ENCODE measurements at places on chromosomes 3 and 15. TPM values are rescaled to one million over a fixed set of nuclear protein-coding genes. Genes with fewer than 3 reads are reported as not detected.

The ZKSCAN7 gene
- total RNA-seq = 1.9 TPM

The THRB gene
- not detected for total RNA-seq

The GRAMD1C gene
- 0.40 TPM for total RNA-seq

The C15orf39 gene
- total RNA-seq = 62.8 TPM

The LRRC3B gene
- total RNA-seq = not detected

DNA sequence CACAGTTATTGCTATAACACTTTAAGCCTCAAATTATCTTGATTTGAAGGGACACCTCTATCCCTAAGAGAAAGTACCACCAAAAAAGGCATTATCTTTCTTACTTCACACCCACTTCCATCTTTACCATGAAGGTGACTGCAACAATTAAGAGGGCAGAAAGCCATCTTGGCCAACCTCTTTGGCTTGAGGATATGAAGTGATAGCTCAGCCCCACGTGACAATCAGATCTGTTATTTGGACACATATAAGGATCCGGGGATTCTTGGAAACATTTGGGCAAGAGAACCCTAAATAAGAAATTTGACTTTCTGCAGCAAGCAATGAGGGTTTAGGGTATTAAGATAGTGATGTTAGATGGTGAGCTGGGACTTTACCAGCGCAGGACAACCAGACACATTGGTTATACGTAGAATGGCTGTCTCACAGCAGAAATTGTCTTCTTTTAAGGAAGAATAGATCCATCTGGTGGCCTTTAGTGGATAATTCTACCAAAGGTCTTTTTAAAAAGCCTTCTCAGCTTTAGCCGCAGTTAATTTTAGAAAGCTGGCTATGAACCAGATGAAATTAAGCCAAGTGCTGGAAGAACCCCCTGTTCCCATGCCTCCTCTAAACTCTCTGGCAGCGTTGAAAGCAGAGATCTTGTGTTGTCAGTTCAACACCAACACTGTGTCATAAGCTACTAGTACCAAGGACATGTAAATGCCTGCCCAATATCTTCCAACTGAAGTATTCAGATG, 12.3 kb downstream of the HCLS1 start:
- DNase-seq = no peak

- no peak for DNase-seq
Observed at GRCh38 chr15:92153620-92154019, 240.1 kb upstream of the ST8SIA2 start.

GRCh38 chr3:120625159-120625586, 29.0 kb downstream of the NDUFB4 start:
- DNase-seq = no peak

DNA sequence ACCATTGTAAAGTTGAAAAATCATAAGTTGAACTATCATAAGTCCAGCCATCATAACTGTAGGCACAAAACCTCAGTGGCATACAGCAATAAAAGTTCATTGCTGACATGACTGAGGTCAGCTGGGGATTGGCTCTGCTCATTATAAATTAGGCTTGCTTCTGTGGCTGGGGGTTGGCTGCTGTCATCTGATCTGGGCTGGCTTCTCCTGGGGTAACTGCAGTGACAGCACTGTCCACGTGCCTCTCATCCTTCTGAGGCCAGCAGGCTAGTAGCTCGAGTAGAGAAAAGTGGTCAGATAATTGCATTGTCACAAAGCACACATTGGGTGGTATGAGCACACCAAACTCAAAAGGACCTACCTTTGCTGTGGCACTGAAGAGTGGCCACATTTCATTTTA, 31.3 kb downstream of the CMTM7 start:
- peak; percentile 63 for DNase-seq

GRCh38 chr3:180375831-180376230, 226.1 kb upstream of the TTC14 start:
- no peak for DNase-seq

DNA sequence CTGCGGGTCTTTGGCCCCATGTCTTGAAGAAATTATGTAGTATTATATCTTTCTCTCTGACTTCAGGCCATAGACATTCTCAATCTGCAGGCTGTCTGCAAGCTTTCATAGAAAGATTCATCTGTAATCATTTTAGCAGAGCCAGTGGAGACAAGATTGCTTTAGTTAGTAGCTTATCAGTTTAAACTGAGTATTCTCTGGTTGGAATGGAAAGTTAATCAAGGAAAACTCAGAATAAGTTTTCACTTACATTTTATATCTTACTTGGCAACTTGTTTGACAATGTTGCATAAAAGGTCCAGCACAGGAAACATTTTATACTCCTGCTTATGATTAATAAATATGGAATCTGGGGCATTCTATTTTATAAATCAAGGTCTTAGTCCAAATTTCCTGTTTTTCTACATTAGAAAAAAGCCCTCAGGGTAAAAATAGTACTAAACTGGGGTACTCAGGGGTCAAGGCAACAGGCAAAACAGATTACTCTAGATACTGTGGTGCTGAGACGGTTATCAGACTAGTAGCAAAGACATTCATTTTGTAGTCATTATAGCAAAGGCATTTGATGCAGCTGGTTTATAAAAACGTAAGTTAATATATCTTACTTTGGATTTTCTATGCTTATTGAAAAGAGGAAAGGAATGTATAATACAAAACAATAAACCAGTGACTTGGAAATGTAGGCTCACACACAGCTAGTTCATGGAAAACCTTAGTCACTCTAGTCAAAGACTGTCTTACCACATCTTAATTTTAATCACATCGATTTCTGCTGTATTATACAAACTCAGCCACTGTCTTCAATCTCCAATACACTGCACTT, 45.2 kb upstream of the FILIP1L start:
- no peak for DNase-seq

DNA sequence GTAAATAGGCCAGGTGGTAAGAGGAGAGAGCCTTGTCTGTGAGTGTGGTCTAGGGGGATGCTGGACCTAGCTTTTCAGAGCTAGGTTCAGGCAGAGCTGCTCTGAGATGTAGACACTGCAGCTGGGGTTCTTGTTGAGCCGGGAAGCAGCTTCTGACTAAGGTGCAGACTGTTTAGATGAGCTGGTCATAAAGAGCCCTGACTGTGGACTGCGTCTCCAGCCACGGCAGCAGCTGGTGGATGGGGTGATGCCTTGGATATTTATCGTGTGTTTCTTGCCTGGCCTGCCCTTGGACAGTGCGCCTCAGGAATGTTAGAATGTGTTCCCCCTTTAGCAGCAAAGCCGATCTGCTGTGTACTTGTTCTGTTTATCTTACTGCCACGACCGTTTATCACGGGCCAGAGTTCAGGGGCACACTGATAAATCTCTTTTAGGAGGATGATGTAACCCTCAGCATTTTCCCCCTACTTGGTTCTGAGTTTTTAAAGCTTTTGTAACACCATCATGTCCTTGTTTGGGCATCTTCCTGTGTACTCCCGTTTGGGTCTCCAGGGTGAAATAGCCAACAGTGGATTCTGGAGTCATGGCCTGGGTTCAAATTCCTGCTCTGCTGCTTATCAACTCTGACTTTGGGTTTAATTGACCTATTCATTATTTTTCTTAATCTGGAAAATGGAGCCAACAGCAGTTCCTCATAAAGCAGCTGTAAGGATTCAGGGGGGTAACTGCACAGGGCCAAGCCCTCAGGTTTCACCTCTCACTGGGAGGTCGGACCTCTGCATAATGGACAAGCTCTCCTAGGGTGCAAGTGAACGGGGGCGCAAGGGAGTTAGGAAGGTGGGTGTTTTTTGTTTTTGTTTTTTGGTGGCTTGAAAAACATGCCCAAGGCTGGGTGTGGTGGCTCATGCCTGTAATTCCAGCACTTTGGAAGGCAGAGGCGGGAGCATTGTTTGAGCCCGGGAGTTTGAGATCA, 51.4 kb downstream of the FLNB start:
- no peak for DNase-seq

- no peak for DNase-seq
Observed at GRCh38 chr3:67017211-67017610, 19.1 kb downstream of the KBTBD8 start.

GRCh38 chr3:32278714-32279113, 40.2 kb downstream of the CMTM8 start:
- DNase-seq = no peak
